Foreskin fibroblast (primary cell): ENCODE measurements at places on chromosomes 5 and 9.

DNA sequence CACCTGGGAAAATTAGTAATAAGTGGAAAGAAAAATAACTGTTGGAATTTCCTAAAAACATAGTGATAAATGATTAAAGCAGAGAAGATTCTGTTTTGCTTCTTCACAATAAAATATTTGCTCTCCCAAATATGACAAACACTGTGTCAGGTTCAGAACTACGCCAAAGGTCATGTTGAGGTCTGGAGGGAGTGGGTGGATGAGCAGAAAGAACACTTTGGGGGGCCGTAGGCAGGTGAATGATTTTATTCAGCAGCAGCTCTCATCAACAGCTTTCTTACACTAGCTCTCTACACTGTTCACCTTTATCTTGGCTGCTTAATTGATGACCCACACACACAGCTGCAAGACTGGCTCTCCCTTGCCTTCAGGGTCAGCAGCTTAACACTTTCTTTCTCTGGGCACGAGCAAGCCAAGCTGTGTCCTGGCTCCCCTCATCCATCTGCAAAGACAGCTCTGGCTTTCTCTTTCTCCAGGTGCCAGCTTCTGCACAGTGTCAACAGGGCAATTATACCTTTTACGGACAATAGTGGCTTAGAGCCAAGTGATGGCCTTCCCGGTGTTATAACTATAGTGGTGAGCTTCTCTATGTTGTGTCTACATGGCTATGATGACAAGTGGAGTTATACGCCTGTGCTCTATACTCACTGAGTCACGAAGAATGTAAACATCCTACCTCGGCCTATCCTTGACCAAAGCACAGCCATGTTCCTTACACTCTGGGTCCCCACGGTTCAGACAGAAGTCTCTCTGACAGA is 18.9 kb upstream of the GPX8 start:
- DNase-seq = no peak

DNA sequence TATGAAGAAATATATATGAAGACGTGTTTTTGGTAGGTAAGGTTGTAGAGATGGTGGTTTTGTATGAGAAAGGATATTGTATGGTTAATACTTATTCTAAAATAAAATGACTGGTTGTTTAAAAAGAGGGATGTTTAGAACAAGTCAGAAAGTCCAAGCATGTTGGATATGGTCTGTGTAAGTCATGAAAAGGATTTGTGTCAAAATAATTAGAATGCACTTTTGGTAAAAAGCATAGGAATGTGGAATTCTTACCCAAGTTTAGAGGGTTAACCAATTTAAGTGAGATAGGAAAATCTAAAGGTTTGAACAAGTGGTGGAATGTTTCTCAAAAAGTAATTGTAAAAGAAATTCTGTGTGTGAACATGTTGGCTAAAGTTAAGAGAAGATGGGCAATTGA is 1556.5 kb upstream of the C9orf72 start:
- DNase-seq = no peak

- DNase-seq = no peak
Measured at GRCh38 chr9:76143834-76144233, 250.4 kb downstream of the RFK start.

DNA sequence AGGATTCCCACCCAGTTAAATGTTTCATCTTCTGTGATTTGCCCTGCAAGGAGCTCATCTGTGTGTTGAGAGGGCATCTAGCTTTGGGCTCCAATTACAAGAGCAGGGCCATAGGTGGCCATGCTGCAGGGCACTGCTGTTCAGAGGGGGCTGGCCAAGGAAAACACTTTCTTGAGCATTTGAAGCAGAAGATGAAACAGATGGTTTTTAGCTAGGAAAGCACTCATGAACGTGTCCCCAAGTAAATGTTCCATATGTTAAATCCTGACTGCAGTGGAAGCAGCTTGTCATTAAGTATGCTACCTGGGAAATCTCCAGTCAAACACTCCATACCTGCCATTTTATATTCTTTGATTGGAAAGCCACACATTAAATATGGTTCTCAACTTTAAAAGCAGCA is 176.6 kb downstream of the FBXL7 start:
- peak; percentile 25 for DNase-seq

DNA sequence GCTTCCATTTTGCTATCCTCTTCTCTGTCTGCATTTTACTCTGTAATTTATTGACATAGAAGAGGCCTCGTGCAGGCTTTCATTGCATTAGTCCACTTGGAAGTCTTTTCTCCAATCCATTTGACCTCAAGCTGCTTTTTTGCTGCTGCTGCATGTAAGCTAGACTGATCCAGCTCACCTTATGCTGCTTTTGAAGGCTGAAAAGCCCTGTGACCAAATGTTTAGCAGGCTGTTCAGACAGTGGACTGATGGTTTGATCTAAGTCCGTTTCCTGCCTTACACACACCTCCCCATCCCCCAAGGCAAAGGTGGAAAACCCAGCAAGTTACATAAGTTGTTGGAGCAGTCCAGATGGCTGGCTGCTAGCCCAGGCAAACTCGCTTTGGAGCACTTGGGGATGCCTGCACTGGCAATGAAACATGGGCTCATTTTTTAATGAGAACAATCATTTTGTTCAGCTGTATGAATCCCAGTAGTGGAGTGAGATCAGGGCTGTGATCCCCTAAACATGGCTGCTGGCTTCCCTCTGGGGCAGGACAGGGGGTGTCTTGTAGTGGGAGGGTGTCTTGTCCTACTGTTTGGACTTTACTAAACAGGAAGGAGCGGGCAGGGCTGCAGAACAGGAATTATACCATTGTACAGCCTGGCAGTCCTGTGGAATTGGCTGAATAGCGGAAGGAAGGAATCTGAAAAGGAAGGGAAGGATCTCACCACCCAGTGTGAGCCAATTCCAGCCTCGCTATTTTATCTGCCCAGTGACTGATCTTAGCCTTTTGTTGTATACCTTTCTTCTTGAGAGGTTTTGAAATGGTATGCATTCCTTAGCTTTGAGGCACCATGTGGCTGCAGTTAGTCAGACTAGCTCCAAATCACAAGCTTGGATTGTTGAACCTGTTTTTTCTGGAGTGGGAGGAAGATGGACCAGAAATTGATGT is 212.0 kb downstream of the ARHGAP26 start:
- DNase-seq = peak; percentile 83

DNA sequence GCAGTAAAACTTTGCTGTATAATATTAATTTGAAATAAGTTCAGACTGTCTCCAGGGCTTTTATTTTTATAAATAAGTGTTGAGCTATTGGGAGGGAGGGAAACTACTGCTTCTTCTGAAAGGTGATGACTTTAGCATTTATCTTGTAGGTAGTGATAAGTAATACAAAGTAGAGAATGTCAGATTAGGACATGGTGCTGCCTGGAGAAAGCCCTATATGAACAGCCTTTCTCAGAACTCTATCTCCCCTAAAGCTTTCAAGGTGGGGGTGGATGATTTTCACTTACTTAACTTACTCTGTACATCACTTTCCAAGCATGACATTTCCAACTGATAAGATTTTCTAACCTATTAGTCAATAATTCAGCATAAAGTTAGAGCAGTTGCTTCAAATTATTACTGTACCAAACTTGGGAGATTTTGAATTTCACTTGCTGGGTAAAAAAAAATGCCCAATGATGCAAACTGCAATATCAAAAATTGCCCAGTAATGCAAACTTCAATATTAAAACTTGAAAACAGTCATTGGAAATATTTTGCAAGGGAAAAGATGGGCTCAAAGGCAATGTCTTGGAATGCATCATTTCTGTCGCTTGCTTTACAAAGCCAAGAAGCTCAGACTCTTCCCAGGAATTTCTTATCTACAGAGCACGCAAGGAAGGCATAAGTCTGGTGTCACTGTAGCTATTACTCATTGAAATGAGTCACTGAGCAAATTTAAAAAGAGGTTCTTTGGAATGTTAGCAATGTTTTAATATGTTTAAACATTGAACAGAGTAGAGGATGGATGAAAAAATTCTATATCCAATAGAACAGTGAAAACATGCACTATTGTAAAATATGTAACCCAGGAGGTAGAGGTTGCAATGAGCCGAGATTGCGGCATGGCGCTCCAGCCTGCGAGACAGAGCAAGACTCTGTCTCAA is 569.5 kb downstream of the PSAT1 start:
- peak; percentile 82 for DNase-seq

GRCh38 chr5:132228241-132229035 is 785 bp upstream of the P4HA2 start:
- DNase-seq = no peak

DNA sequence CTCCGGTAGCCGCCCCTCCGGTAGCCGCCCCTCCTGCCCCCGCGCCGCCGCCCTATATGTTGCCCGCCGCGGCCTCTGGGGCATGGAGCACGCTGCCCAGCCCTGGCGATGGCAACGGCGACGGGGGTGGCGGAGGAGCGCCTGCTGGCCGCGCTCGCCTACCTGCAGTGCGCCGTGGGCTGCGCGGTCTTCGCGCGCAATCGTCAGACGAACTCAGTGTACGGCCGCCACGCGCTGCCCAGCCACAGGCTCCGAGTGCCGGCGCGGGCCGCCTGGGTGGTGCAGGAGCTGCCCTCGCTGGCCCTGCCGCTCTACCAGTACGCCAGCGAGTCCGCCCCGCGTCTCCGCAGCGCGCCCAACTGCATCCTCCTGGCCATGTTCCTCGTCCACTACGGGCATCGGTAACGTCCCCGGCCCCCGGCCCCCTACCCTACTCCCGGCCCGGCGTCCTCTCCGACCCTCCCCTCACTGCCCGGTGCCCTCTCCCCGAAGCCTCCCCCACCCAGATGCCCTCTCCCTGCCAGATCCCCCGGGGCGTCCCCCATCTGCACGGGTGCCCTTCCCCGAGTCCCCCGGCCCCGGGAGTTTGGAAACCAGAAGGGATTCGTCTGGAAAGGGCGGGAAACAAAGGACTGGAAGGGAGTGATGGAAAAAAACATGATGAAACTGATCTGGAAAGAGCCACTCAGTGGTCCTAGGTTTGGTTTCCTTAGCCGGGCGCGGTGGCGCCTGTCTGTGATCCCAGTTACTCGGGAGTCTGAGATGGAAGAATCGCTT is 417 bp downstream of the SRD5A1 start:
- peak; percentile 44 for DNase-seq
